ENCODE measurements at places on chromosomes 4 and X.
A peak's percentile ranks its signal among the peaks of the same experiment; 100 is the strongest.

- no peak for DNase-seq
These were observed 285.4 kb upstream of the ARSJ start for GRCh38 chr4:114264877-114265291.

- no peak for DNase-seq
These were observed 1315.1 kb upstream of the PCDH7 start for GRCh38 chr4:29405116-29405515.

GRCh38 chrX:56564164-56564885 is 898 bp downstream of the UBQLN2 start:
- DNase-seq, result peak; percentile 57

- peak; percentile 9 for DNase-seq
These were observed 34.7 kb downstream of the RLIM start for GRCh38 chrX:74579597-74580198.

- no peak for DNase-seq
These were observed 5.6 kb downstream of the GAK start for GRCh38 chr4:926538-926937.

GRCh38 chr4:187370918-187371317 is 624.7 kb upstream of the ZFP42 start:
- DNase-seq, result no peak

DNA sequence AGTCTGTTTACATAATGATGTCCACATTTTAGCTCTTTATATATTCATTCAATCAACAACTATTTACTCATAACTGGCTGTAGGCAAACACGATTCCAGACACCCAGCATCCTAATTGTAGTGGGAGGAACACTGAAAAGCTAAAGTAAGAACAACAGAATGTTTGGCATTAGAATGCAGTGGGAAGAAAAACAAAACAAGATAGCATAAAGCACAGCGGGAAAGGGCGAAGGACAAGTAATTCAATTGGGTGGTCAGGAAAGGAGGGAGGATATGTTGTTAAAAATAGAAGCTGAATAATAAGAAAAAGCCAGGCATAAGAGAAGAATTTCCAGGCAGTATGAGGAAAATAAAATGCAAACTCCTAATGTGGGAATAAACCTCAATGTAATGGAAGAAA is 189.5 kb upstream of the FAT4 start:
- DNase-seq, result peak; percentile 65

DNA sequence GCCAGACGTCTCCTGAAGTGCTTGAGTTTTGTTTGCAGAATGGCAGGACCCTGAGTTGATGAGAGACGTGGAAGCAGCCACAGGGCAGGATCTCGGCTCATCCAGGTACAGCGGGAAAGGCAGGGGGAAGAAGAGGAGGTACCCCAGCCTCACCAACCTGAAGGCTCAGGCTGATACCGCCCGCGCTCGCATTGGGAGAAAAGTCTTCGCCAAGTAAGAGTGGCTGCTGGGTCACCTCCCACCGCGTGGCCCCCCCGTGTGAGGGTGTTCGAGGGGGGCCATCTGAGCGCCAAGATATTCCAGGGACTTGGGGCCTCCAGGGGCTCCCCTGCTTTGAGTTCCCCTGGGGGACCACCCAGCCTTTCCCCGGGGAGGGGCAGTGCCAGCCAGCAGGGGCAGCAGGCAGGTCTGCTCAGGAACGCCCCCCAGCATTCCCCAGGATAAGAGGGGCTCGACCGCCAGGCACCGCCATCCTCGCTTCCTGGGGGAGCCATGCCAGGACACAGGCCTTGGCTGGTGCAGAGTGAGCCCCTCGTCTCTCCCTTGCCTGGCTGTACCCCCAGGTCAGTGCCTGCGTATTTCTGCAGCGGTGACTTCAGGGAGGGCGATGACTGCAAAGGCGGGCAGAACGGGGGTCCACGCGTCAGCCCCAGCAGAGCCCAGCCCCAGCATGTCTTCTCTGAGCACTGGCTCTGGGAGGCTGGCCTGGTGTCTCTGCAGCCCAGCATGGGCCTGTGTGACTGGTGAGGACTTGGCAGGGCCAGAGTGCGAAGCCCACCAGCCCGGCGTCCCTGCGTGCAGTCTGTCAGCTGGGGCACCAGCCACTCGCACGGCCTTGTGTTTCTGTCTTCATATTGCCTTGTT is 22.3 kb downstream of the NKX1-1 start:
- no peak for DNase-seq

DNA sequence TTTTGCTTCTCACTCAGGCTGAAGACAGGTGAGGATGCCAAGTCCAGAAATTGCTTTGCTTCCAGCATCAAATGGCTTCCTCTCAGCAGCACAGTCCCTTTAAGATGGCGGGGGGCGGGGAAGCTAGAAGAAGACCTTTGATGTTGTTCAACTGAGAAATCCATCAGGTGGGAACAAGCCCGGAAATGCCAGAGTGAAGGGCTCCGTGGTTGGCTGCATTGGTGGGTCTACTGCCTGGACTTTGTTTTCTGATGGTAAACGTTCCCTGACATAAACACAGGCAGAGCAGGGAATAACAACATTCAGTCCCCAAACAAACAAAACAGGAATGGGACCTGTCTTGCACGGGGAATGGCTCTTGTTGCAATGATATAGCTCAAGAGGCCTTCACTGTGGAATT is 37.3 kb downstream of the APLN start:
- no peak for DNase-seq

GRCh38 chr4:122814426-122814825 is 12.2 kb upstream of the FGF2 start:
- DNase-seq, result no peak

- no peak for DNase-seq
These were observed 148.7 kb upstream of the CTSO start for GRCh38 chr4:156102411-156102810.

- peak; percentile 2 for DNase-seq
These were observed 4.1 kb upstream of the CD38 start for GRCh38 chr4:15774020-15774420.

GRCh38 chrX:138885886-138886285 is 174.4 kb upstream of the FGF13 start:
- DNase-seq, result peak; percentile 31
